ENCODE measurements at places on chromosomes 5 and 9.

GRCh38 chr9:129750013-129750638 is 2.7 kb downstream of the PTGES start:
- peak; percentile 65 for DNase-seq

- no peak for DNase-seq
Measured at GRCh38 chr5:52751137-52751536, 36.6 kb upstream of the ITGA1 start.

DNA sequence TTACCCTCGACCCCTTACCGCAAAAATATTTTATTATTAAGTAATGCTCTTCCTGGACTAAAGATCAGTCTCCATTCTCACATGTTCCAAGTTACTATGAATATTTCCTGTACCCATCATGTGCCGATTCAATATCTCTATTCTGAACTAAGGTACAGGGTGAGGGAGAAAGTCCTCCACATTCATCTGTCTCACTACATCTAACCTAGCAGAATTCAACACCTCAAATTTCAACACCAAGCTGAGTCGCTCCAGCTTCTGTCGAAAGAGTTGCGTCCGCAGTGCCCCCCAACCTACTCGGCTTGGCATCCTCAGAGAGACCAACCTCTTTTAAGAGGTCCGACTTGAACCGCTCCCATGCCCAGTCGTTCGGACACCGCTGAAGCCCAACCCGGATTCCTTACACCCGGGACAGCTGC is 1.0 kb downstream of the CERT1 start:
- peak; percentile 63 for DNase-seq

DNA sequence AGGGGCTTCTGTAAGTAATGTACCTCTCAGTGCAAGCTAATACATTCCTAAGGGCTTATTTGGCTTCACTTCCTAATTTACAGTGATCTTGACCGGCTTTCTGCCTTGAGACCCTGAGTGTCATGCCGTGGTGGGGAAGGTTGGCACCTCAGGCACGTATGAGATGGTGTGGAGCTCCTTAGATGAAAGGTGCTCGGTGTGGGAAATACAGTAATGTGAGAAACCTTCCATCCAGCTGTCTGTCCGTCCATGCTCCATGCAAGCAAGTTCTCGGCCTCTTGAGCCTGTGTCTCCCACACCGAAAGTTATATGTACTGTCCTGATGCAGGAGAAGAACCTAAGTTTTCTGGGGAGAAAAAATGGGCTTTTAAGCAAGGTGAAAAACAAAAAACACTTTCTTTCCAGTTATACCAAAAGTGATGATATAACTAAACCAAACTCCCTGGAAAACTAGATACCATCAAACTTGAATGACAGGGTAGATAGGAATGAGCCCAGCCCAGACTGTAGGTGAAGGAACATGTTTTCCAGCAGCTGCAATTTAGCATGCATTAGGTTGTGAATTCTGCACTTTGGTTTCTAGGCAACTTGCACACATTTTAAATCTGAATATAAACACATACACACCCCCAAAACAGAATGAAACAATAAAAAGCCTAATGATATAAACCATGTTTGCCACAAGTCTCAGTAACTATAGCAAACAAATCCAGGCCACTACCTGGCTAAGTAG is 279.6 kb downstream of the FANCC start:
- DNase-seq = no peak

GRCh38 chr5:31832966-31833365 is 194.0 kb downstream of the PDZD2 start:
- no peak for DNase-seq

Measured in ELR (cell line).